ENCODE measurements at places on chromosomes 3 and 15. TPM values are rescaled to one million over a fixed set of nuclear protein-coding genes. Genes with fewer than 3 reads are reported as not detected.

Gene ATP13A4
- total RNA-seq: 1.1 TPM

Gene ZDHHC23
- total RNA-seq: 3.3 TPM

Gene BUB1B
- 81.1 TPM for total RNA-seq

Gene MUC20
- total RNA-seq: 1.2 TPM

DNA sequence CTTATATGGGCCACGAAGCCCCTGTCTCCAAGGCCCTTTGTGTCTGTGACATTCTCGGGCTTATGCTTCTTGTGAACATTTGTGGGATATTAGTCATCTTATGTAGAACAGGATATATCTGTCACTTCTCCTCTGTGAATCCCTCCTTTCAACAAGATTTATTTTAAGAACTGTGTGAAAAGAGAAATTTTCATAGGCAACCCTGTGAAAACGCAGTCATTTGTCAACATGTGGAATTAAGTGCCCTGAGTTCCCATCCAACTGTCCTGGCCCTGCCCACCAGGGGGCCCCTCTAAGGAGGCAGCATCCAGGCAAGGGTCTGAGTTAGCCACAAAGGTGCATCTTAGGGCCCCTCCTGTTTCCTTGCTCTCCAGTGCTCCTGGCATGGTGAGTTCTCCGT is 76.8 kb upstream of the CHRNA7 start:
- H3K27ac ChIP-seq: no peak overlapping the region
- H3K4me3 ChIP-seq: no peak overlapping the region
- H3K36me3 ChIP-seq: no peaks in the 10 kb centered on the region
- H3K27me3 ChIP-seq: peaks cover 15% of the 10 kb centered on the region

- H3K4me1 ChIP-seq: peaks cover 9% of the 10 kb centered on the region
- H3K36me3 ChIP-seq: no peaks in the 10 kb centered on the region
- no peak for DNase-seq
- no peak overlapping the region for H3K27ac ChIP-seq
- H3K4me3 ChIP-seq: no peak overlapping the region
Measured at GRCh38 chr3:115628075-115628412, 4.7 kb downstream of the GAP43 start.

- H3K4me3 ChIP-seq: no peak overlapping the region
- peaks cover 18% of the 10 kb centered on the region for H3K27me3 ChIP-seq
- no peak for DNase-seq
- H3K4me1 ChIP-seq: no peaks in the 10 kb centered on the region
Measured at GRCh38 chr3:160460033-160460432, 10.4 kb upstream of the TRIM59 start.

GRCh38 chr3:131353016-131353877 is 28.3 kb upstream of the NUDT16 start:
- no peaks in the 10 kb centered on the region for H3K36me3 ChIP-seq
- peaks cover 2% of the 10 kb centered on the region for H3K4me1 ChIP-seq
- DNase-seq: no peak
- no peak overlapping the region for H3K27ac ChIP-seq

DNA sequence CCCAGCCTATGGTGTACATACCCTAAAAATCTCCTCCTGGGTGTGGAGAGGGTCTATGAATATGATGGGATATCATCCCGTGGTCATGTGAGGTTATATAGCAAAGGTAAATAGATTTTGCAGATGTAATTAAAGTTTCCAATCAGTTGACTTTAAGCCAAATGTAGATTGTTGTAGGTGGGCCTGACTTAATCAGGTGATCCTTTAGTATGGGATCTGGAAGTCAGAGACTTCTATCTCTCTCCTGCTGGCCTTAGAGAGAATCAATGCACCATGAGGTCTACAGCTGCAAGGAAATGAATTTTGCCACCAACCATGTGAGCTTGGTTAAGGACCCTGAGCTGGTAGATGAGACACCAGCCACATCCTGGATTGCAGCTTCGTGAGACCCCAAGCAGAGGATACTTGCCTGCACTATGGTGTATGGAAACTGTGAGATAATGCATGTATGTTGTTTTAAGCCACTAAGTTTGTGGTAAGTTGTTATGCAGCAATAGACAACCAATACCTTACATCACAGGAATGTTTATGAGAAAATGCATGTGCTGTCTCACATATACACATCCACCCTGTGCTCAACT is 137.1 kb upstream of the SLC6A11 start:
- no peak for DNase-seq
- no peaks in the 10 kb centered on the region for H3K36me3 ChIP-seq
- H3K27ac ChIP-seq: no peak overlapping the region
- peaks cover 13% of the 10 kb centered on the region for H3K27me3 ChIP-seq
- H3K4me3 ChIP-seq: no peak overlapping the region

GRCh38 chr15:26943866-26944265 is 27.1 kb upstream of the GABRG3 start:
- H3K27ac ChIP-seq: no peak overlapping the region
- no peaks in the 10 kb centered on the region for H3K4me1 ChIP-seq
- H3K36me3 ChIP-seq: no peaks in the 10 kb centered on the region
- no peak for DNase-seq
- H3K4me3 ChIP-seq: no peak overlapping the region
- no peaks in the 10 kb centered on the region for H3K27me3 ChIP-seq

- no peak for DNase-seq
- no peak overlapping the region for H3K27ac ChIP-seq
- H3K36me3 ChIP-seq: no peaks in the 10 kb centered on the region
Measured at GRCh38 chr3:192422997-192423342, 304.4 kb downstream of the FGF12 start.

- H3K4me3 ChIP-seq: no peak overlapping the region
- no peak for DNase-seq
- H3K4me1 ChIP-seq: peaks cover 6% of the 10 kb centered on the region
- no peak overlapping the region for H3K27ac ChIP-seq
- peaks cover 17% of the 10 kb centered on the region for H3K36me3 ChIP-seq
Measured at GRCh38 chr15:48145923-48146322, 25.1 kb downstream of the SLC24A5 start.

Data from activated CD4-positive, alpha-beta T cell treated with anti-CD3 and anti-CD28 coated beads, Interleukin-2, amount 10 ng/mL, durations not matched to agents 7 days and 5 days (primary cell).